ENCODE measurements at places on chromosomes 1 and 21.

- no peak for DNase-seq
Observed at GRCh38 chr1:82718719-82719419, 918.1 kb downstream of the ADGRL2 start.

- no peak for DNase-seq
Observed at GRCh38 chr1:76068542-76068941, 6.0 kb upstream of the ST6GALNAC3 start.

- no peak for DNase-seq
Observed at GRCh38 chr1:224736619-224737352, 120.7 kb downstream of the CNIH3 start.

- DNase-seq: no peak
Observed at GRCh38 chr1:235277709-235278108, 50.3 kb downstream of the ARID4B start.

DNA sequence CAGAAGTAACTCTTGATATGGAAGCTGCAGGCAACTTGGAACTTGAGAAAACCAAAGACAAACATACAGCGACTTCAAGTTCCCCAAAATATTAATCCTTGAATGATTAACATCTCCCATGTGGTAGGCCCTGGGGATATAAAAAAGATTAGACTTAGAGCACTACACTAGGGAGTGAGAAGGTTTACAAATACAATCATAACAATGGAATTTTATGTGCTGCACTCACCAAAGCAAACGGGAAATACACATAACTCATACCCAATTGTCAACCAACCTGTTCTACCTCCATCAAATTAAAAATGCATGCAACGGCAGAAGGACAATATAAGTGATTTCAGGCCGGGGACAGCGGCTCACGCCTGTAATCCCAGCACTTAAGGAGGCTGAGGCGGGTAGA is 3.7 kb downstream of the SMYD3 start:
- no peak for DNase-seq

DNA sequence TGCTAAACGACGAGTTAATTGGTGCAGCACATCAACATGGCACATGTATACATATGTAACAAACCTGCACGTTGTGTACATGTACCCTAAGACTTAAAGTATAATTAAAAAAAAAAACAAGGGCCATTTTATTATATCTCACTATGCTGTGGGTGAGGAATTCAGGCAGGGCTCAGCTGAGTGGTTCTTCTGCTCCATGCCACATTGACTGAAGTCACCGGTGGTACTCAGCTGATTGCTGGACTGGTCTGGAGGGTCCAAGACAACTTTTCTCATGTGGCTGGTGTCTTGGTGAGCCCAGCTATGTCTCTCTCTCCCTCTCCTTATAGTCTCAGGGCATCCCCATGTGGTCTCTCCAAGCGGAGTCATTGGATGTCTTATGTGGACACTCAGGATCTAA is 275.0 kb downstream of the GRIK3 start:
- DNase-seq: no peak

DNA sequence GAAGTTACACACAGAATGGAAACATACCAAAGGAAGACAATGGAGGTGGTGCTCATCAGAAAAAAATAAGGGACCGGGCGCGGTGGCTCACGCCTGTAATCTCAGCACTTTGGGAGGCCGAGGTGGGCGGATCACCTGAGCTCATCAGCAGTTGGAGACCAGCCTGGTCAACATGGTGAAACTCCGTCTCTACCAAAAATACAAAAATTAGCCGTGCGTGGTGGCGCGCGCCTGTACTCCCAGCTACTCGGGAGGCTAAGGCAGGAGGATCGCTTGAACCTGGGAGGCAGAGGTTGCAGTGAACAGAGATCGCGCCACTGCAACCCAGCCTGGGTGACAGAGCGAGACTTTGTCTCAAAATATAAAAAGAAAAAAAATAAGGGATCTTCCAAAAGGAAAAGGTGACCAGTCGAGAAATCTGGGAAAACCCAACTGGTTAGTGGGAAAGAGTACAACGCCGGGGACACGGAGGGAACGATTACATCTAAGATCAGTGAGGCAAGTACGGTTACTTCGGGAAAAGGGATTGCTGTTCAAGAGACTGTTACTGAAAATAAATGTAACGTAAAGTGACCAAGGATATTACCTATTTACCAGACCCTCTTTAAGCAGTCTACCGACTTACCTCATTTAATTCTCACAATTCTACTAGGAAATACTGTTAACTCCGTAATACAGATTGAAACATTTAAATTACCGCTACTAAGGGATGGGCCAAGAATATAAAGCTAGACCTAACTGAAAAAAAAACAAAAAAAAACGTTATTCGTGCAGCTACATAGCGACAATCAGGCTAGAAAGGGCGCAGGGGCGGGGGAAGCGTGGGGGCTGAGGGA is 822 bp downstream of the CCT3 start:
- peak; percentile 65 for DNase-seq

GRCh38 chr21:41435706-41436105 is 9.7 kb downstream of the MX1 start:
- peak; percentile 24 for DNase-seq

- DNase-seq: no peak
Observed at GRCh38 chr1:1023700-1024099, 3.8 kb downstream of the AGRN start.

GRCh38 chr1:191022856-191023255 is 545.2 kb upstream of the BRINP3 start:
- no peak for DNase-seq

GRCh38 chr1:183758913-183759312 is 46.0 kb upstream of the RGL1 start:
- no peak for DNase-seq

DNA sequence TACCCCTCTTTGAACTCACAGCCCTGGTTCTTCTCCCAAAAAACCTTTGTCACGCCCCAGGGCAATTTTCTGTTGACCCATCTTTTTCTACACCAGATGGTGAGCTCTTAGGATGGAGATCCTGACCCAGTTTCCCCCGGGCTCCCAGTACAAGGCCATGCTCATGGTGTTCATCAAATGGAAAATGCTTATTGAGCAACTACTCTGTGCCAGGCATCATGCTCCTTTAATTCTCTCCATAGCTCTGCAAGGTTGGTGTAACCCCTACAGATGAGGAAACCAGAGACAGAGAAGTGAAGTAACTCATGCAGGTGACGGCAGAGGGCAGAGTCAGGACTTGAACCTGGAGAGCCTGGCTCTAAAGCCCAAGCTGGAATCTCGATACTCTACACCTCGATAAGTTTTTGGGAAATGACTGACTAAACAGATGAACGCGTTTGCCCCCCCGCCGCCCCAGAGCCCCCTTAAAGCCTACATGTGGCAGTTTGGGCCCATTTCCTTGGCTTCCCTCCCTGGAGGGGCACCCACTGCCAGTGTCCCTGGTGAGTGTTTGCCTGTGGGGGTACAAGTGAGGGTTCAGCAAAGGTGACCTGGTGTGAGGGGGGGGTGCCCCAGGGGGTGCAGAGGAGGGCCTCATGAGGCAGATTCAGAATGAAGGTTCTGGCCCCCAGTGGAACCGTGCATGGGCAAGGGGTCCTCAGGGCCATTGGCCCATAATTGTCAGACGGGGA is 30.2 kb upstream of the RUNX3 start:
- DNase-seq: no peak

- no peak for DNase-seq
Observed at GRCh38 chr1:217943361-217943760, 312.2 kb downstream of the SPATA17 start.

DNA sequence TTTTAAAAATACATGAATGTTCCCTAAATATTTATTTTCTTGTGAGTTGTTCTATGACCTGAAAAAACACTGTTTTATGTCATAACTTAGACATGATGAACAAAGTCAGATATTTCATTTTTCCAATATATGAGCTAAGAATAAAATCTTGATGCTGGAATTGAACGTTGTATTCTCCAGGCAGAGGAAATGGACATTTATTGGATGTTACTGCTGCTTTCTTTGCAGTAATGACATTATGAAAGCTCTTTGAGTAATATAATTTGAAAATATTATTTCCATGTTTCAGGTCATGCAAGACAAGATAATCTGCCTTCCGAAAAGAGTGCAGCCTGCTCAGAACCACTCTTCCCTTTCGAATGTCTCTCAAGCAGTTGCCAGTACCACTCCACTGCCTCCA is 79.5 kb downstream of the LRRC8C start:
- DNase-seq: no peak

GRCh38 chr1:96987186-96987703 is 265.7 kb downstream of the PTBP2 start:
- DNase-seq: no peak

- DNase-seq: no peak
Observed at GRCh38 chr1:231162297-231162969, 575 bp downstream of the TRIM67 start.
